ENCODE measurements at places on chromosomes 2 and 18. TPM values are rescaled to one million over a fixed set of nuclear protein-coding genes. Genes with fewer than 3 reads are reported as not detected.

- DNase-seq, result no peak
Measured at GRCh38 chr2:190554357-190555006, 20.0 kb upstream of the NEMP2 start.

- DNase-seq, result no peak
Measured at GRCh38 chr2:150895968-150896367, 365.7 kb downstream of the RBM43 start.

Gene TCF23
- total RNA-seq, result 0.05 TPM

DNA sequence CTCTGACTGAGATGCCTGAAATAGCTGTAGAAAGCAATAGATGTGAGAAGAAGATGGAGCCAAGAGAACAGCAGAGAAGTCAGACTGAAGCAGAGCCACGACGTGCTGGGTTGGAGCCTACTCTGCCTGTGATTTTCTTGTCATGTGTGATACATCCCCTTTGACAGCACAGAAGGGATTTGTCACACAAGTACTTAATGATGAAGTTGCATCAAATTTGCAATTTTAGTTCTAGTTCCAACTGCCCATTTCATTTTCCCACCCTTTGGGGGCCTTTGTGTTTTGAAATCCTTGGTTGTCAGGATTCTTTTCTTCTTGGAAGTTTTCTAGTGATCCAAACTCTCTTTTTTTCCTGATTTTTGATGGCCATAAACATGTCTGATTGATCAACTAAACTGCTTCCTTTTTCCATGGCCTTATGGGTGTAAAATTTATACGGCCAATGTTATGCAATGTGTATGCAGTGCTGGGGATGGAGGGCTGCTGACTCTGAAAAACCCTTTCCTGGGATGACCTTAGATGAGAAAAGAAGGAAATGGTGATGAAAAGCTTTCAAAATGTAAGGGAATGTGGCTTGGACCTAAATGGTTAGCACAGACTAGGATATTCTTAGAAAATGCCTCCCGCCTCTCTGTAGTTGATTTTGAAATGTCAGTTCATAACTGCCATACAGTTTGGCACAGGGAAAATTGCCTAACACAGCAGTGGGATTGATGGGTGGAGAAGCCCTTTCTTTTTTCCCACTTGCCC lies 9.6 kb upstream of the B3GNT2 start:
- DNase-seq, result no peak

GRCh38 chr2:151138507-151138906 lies 123.2 kb downstream of the RBM43 start:
- no peak for DNase-seq

Gene ALPP
- total RNA-seq, result not detected

Gene TLX2
- not detected for total RNA-seq

GRCh38 chr2:221467610-221468009 lies 104.5 kb downstream of the EPHA4 start:
- no peak for DNase-seq

Gene B4GALT6
- total RNA-seq, result 0.67 TPM

GRCh38 chr2:68363721-68364120 lies 1.4 kb upstream of the PLEK start:
- DNase-seq, result no peak

DNA sequence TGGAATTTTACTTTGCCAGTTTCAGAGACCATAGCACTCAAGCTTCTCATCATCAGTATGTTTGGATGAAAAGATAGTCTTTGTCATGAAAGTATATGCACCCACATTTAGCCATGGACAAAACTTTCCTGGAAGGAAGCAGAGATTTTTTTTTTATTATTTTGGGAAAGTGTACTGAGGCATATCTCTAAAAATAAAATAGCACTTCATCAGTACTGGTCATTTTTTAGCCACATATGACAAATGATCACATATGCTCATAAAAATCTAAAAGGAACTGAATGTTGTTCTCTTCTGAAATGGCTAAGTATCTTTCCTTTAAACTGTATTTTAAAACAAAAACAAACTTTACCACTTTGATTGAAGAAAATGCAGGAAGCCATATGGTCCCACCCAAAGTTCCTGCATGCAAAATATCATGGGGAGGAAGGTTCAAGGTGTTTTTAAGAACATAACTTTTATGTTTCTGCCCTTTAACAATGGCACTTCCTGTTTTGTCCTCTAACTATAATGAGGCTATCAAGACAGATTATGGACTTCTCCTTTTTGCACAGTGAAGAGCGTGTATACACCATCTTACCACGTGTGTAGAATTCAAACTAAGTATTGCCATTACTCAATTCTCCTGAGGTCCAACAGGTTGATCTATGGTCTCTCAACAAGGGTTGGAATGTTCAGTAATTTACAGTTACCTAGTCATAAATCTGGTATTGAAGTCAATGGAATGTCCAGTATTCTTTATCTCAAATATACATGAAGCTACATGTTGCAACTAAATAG lies 77.1 kb upstream of the SLC39A10 start:
- DNase-seq, result no peak

Gene PROKR1
- total RNA-seq, result not detected

Gene COLEC11
- 31.0 TPM for total RNA-seq

DNA sequence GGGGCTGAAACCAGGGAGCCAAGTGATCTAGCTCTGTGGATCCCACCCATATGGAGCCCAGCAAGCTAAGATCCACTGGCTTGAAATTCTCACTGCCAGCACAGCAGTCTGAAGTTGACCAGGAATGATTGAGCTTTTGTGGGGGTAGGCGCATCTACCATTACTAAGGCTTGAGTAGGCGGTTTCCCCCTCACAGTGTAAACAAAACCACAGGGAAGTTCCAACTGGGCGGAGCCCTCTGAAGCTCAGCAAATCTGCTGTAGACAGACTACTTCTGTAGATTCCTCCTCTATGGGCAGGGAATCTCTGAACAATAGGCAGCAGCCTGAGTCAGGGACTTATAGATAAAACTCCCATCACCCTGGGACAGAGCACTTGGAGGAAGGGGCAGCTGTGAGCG lies 96.7 kb downstream of the CCDC148 start:
- DNase-seq, result no peak

DNA sequence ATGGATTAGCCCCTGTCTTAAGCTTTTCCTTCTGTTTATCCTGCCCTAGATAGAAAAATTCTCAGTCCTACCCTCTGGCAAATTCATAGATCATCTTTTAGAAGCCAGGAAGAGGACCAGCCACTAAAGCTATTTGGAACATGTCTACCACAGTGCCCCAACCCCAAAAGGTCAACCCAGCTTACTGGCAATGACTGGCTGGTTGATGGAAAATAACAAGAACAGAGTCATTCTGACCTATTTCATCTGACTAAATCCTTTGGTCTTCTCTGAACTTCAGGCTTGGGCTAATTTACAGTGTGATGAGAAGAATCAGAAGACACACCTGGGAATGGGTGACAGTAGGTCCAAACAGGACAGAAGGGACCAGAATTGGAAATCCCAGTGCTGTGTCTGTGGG lies 227.3 kb upstream of the CCDC68 start:
- no peak for DNase-seq

Gene SERPINB12
- total RNA-seq, result not detected

DNA sequence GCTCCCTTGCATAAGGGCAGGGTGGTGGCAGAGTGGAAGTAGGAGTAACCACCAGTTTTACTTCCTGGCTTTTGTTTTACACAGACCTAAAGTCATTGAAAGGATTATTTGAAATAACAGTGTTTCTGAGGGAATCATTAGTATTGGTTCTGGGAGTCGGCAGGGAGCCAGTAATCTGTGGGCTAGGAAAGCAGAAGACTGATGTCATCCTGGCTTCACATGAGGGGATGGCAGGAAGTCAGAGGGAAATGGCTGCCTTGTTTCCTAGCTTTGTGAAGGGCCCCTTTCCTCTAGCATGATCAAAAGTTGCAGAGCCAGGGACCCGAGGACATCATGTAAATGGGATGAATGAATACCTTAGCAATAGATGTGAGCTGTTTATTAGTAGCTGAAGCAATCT lies 792.6 kb downstream of the CPS1 start:
- DNase-seq, result no peak

Measured in liver (tissue), 10 donors.